Substantia nigra (tissue), 51 donors: ENCODE measurements at places on chromosomes 13 and 19.

- DNase-seq, result no peak
Measured at GRCh38 chr19:34226036-34226435, 28.3 kb upstream of the GARRE1 start.

DNA sequence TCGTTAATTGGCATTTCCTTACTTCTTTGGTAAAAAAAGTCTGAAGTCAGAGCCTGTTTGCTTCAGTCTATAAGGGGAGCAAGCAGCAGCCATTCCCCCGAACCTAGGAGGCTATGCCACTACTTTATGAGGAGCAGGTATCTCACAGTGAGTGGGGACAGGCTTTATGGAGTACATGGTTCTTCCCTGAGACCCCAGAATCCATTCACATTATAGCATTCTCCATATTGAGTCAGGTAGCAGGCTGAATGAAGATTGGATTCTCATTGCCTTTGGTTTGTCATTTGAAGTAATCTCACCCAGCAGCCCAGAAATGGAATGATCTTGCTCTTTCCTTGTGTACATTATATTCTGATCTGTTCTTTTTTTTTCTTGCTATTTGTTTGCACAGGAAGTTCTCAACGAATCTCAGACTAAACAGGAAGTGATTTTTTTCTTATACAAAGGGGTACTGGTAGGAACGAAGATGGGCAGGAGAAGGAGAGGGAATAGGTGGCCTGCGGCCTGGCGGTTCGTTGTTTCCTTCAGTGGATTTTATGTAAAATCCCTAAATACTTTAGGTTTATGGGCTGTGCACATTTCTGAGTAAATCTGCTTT lies 74.4 kb downstream of the ARHGAP35 start:
- DNase-seq, result no peak

DNA sequence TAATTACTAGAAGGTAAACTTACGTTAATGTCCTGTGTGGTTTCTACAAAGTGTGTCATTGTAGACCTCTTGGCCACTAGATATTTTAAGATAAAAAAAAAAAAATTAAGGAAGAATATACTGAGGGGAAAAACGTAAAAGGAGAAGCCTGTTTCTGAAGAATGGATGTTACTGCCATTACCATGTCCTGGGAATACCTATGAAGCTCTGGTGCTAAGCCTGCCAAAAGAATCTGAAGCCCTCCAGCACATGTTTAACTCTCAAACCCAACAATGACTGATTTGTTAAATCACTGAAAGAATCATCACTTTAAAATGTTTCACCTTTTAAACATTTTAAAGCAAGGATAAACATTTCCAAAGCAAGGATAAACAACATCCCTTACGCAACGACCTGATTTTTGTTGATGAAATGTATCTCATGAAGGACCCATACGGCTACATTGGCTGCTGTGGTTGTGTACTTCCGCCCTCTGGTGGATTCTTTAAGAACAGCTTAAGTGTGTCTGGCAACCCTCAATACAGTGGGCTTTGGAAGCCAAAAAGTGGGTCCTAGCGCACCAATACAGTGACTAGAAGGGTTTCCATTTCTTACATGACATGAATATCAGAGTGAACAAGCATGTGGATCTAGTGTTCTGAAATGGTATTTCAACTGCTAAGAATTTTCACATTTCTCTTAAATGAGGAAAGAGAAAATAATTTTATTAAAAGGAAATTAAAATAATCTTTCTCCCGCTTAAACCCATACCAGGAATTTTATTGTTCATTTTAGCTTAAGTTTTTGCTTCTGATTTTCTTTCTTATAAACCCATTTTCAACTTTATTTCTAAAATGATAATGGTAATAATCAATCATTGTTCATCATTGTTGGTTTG lies 74.5 kb upstream of the RAP2A start:
- DNase-seq, result peak; percentile 60

DNA sequence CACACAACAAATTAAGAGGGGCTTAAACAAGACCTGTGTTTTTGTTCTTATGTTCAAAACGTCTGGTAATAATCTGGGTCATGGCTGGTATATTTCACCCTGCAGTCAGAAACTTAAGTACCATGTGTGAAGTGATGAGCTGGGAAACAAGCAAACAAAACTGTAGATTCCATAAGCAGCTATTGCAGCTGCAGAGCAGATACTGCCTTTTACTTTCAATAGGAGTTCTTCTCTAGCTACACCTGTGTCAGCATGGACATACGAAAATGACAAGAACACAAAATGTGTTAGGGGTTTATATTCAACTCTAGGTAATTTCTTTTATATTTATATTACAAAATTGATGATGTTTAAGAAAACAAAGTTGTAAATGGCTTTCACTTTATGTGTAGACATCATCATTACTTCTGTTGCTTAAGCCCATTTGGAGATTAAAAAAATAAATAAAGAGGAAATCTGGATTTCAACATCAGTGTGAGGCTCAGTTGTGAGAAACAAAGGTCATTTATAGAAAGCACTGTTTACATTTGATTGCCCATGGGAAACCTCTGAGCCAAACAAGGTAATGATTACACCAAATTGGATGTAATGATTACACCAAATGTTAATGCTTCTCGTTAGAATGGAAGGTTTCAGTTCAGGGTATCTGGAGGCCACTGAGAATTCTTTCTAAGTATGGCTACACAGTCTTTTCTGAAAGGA lies 451.0 kb upstream of the SLC10A2 start:
- DNase-seq, result no peak
